Iris pigment epithelial cell (primary cell): ENCODE measurements at places on chromosomes 2 and 18.
A peak's percentile ranks its signal among the peaks of the same experiment; 100 is the strongest.

- no peak for DNase-seq
Measured at GRCh38 chr2:212957624-212958023, 193.8 kb downstream of the IKZF2 start.

DNA sequence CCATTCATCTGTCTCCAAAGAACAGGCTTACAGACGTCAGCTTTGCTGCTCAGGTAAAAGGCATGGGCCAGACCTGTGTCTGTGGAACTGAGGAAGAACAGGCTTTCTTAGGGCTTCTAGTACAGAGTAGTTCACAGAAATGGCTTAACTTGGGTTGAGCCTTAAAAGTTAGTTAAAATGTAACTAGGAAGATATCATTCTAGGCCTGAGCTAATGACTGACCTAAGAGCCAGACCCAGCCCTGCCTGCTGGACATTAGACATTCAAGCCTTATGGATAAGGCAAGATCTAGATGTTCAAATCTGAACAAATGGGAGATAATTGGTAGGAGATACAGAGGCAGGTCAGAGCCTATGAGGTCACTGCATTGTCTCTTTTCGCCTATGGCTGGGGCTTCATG, 73.9 kb upstream of the SLC14A2 start:
- DNase-seq: no peak

DNA sequence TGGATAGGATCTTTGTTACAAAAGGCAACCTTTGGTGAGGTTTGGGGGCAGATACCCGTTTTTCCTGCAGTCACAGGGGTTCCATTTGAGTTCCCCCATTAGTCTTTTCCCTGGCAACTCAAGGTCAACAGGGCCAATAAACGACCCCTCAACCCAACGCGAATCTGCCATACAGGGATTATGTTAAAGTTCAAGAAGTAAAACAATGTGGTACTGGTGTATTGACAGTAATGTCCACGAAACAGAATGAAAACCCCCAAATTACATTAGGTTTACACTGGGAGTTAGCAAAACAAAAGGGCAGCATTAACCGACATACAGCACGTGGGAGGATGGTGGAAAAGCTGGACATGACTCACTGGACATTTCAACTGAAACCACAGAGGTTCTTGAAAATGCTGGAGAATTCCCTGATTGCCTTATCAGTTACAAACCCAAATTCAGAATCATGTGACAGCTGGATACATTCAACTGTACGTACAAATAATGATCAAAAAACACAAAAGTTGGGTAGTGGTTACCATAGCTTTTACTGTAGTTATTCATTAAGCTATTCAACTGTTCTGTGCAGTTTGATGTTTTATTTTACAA, 4.9 kb upstream of the IMP4 start:
- DNase-seq: peak; percentile 89

DNA sequence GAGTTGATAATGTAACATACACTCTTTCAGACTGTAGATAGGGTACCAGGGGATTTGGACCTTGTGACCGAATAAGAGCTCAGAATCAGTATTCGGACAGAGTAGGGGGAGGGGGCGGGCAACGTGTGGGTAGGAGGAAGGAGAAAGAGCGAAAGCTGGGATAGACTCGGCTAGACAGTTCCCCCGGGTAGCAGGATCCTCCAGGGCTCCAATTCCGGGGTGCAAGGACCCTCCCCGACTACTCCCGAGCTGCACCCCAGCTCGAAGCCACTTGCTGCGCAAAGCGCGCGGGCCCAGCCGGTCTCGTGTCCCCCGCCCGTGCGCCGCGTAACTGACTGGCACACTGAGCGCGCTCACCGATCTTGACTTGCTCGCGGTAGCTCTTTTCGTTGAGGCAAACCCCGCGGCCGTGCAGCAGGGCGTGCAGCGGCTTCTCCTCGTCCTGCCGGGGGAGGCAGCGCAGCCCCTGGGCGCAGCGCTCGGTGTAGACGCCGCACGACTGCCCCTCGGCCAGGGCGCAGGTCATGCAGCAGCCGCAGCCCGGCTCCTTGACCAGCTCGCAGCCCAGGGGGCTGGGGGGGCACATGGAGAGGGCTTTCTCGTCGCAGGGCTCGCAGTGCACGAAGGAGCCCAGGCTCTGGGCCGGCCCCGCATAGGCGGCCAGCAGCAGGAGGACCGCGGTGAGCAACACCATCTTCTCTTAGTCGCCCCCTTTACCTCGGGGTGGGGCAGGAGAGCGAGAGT, 1.1 kb downstream of the IGFBP5 start:
- peak; percentile 63 for DNase-seq

- peak; percentile 92 for DNase-seq
Measured at GRCh38 chr2:117972476-117973123, 41.3 kb downstream of the CCDC93 start.

GRCh38 chr2:47205576-47206141, 50.6 kb upstream of the STPG4 start:
- peak; percentile 59 for DNase-seq

GRCh38 chr18:5625076-5625475, 81.3 kb upstream of the EPB41L3 start:
- DNase-seq: no peak

GRCh38 chr2:25085761-25086560, 44.1 kb downstream of the EFR3B start:
- DNase-seq: no peak

- no peak for DNase-seq
Measured at GRCh38 chr2:137943678-137944347, 20.5 kb upstream of the HNMT start.

DNA sequence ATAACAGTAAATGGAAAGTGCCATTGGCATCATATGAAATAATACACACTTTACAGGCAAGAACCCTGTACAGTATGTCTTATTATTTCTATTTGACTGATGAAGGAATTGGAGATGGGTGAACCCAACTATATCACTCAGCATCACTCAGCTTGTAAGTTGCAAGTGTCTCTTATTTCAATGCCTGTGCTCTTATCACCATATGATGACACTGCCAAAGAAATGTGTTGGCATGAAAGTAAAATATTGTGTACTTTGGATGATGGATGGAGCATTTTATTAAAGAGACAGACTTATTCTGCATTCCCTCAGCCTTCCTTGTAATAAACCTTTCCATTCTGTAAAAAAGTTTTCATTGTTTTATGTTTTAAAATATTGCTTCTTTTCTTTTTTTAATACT, 927.5 kb upstream of the VRK2 start:
- no peak for DNase-seq

GRCh38 chr18:35547008-35547605, 34.4 kb upstream of the GALNT1 start:
- no peak for DNase-seq

DNA sequence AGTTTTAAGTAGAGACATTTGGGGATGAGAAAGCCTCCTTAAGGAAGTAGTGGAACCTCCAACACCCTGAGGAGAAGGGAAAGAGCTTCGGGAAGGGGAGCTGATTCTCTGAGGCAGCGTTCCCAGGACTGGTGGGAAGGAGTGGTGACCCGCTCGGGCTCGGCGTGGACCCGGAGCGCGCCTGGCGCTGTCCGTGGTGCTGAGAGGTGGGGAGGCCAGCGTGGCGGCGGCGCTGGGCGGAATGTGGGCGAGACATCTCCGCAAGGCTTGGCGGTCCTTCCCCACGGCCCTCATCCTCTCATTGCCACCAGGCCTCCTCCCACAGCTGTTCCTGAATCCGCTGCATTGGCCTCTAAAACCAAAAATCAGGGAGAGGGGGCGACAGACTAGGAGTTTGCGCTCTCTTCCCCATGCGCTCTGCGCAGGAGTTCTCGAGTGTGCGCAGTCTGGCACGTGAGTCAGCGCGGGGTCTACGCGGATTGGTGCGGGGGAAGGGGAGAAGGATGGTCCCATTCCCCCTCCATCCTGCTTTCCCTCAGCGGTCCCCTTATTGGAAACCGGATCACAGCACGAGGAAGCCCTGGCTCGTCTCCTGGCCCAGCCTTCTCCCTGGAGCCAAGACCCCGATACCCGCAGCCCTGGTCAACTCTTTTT, 857 bp downstream of the RESP18 start:
- DNase-seq: peak; percentile 25

DNA sequence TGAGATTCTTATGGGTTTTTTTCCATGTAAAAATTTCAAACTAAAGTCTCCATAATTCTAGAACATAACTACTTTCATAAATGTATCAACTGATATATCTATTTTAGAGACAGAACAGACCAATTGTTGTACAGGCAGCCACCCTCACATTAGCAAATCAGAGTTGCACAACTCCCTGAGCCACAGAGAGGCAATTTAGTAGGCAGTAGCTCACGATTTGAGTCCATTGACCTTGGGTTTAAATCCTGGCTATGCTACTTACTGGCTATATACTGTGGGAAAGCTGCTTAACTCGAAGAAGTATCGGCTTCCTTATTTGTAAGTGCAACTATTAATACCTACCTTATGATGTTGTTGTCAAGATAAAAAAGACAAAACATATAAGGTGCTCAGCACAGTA, 16.2 kb downstream of the MTIF2 start:
- peak; percentile 61 for DNase-seq

GRCh38 chr2:62498739-62499138, 7.3 kb downstream of the TMEM17 start:
- DNase-seq: no peak

- DNase-seq: no peak
Measured at GRCh38 chr2:180799141-180799540, 181.3 kb upstream of the UBE2E3 start.

DNA sequence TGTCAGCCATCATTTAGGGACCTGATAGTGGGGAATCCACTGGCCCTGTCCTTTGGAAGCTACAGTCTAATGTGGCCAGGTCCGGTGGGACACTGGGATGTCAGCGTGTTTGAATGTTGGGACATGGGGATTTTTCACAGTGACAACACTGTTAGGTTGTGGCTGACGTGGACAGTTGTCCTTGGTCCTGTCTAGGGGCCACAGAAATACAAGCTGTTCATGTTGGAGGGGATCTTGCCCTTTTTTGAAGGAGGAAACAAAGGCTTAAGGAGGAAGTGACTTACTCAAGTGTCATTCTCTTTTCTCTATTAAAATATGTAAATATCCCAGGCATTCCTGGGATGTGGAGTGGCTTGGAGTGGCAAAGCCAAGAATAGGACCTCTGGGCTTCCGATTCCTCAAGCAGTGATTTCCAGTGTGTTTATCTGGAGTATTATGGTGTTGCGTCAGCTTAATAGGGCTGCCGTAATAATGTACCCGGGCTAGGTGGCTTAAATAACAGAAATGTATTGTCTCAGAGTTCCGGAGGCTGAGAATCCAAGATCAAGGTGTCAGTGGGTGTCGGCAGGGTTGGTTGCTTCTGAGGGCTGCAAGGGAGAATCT, 8.5 kb downstream of the ACOXL start:
- no peak for DNase-seq

DNA sequence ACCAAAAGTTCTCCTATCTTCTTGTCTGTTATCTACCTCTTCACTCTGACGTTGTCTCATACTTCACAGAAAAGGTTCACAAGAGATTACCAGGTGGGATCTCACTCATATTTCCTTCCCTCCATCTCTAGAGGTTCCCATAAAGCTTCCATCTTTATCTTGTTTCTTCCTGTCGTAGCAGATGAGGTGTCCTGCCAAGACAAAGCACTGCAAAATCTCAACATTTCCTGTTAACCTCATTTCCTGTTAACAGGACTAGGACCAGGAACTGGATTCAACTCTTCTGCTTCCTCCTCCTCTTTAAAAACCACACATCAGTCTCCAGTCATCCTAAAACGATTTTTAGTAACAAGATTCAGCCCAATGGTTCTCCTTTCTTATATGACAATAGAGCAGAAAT, 512.8 kb upstream of the NRP2 start:
- no peak for DNase-seq

GRCh38 chr2:98883780-98884211, 52.2 kb downstream of the CRACDL start:
- no peak for DNase-seq

DNA sequence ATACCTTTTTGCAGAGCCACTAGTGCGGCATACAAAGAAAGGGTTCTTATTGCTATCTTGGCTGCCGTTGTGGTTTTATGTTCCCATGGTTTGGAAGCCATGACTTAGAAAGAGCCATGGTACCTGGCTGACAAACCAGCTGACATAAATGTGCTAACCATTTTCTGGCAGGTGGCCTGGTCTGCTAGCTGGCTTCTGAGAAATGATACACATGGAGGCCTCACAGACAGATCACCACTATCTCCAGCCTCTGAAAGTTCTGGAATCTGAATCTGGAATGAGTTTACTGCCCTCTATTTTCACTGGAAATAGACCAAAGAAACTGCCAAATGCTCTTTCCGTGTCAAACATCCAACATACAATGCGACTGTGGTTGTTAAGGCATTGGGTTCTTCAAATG, 123.7 kb downstream of the QPCT start:
- no peak for DNase-seq

DNA sequence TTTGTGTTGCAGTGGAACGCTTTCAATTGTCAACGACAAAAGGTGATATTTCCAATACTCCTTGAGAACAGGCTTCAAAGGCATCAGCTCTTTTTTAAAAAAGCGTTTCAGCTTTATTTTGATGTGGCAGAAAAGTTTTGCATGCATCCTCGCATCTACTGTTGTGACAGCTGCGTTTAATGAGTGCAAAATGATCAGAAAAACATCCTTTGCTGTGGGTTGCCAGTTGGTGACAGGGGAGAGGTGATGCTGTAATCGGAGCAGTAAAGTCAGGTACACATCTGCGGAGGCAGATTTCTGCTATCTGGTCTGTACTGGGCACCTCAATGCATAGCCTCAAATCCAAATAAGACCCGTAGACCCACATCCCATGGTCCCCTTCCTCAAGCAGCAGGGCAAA, 91.9 kb upstream of the POU3F3 start:
- no peak for DNase-seq

- no peak for DNase-seq
Measured at GRCh38 chr2:42105330-42106256, 57.8 kb downstream of the PKDCC start.

GRCh38 chr18:79530821-79531220, 135.1 kb downstream of the NFATC1 start:
- no peak for DNase-seq

- no peak for DNase-seq
Measured at GRCh38 chr2:144889348-144889747, 369.4 kb upstream of the ZEB2 start.

DNA sequence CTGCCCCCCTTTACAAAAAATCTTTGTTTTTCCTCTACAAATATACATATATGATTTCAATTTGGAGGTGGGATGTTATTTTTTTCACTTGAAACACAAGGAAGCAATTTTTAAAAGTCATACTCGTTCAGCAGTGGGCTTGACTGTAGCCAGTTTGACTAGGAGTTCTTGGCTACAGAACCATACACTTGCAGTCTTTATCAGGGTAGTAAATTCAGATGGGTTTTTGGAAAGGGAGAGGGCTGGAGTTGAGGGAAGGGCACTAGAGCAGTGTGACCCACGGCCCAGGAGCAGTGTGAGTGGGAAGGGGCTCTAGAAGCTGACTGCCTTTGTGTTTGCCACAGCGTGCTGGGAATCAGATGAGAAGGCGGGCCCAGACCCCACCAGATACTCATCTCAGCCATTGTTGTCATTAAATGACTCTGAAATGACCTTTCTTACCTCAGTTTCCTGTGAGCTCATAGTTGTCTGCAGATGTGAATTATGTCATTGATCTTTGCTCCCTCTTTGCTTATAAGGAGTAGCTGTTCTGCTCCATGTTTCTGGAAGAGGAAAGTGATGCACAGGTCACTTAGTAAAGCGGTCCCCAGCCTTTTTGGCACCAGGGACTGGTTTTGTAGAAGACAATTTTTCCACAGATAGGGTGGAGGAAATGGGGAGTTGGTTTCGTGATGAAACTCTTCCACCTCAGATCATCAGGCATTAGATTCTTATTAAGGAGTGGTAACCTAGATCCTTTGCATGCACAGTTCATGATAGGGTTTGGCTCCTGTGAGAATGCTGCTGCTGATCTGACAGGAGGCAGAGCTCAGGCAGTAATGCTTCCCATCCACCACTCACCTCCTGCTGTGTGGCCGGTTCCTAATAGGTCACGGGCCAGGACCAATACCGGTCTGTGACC, 116.8 kb downstream of the SPTBN1 start:
- DNase-seq: peak; percentile 81
